ENCODE measurements at places on chromosomes 3 and 15.

GRCh38 chr15:80208758-80209734, 43.0 kb downstream of the CTXND1 start:
- no peak for DNase-seq

GRCh38 chr15:98620020-98620419, 28.3 kb upstream of the IGF1R start:
- no peak for DNase-seq

DNA sequence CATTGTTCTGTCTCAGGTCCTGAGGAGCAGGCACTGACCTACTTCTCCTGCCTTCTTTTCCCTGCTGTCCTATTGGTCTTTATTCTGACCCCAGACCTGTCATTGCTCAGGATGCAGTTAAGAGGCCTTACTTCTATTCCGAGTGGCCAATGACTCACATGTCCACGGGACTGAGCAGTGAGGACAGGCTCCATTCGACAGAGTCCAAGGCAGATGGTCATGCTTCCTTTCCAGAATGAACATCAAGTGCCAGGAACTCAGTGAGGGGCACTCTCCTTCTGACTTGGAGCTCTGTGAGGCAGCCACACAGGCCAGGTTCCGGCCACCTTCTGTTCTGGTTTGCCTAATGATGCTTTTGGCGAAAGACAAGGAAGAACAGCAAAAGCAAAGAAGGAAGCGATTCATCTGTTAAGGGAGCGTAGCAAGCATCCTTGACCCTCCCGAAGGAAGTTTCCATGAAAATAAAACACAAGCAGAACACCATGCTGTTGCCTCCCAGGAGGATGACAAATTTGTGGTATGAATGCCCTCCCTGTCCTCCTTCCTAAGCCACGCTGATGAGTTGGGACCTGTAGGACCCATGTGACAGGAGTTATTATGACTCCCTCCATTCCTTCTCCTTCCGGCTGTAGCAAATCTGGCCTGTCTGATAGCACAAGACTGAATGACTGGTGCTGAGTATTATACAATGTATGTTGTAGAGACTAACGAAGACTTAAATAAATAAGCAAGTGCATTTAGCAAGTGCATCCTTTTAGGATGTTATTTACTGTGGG, 14.4 kb upstream of the TPRG1 start:
- DNase-seq: no peak

- no peak for DNase-seq
Measured at GRCh38 chr3:99951701-99952100, 134.0 kb downstream of the CMSS1 start.

- DNase-seq: no peak
Measured at GRCh38 chr15:73948396-73948795, 22.1 kb downstream of the LOXL1 start.

DNA sequence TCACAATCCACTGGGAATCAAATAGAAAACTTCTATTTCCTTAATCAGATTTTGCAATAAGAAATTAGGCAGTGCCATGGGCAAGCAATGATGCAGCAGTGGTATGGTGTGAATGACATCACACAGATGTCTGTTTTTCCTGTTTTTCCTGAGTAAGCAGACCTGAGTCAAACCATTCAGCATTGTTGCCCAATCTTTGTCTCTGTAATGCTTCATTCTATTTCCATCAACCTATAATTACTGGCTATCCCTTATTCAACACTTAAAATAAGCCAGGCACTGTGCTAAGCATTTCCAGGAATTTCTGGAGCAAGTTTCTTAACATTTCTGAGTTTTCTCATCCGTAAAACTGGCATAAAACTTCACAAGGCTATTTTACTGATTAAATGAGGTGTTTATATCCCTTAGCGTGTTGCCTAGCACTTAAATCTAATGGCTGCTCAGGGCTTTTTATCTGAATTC, 11.3 kb upstream of the OXSR1 start:
- DNase-seq: no peak

DNA sequence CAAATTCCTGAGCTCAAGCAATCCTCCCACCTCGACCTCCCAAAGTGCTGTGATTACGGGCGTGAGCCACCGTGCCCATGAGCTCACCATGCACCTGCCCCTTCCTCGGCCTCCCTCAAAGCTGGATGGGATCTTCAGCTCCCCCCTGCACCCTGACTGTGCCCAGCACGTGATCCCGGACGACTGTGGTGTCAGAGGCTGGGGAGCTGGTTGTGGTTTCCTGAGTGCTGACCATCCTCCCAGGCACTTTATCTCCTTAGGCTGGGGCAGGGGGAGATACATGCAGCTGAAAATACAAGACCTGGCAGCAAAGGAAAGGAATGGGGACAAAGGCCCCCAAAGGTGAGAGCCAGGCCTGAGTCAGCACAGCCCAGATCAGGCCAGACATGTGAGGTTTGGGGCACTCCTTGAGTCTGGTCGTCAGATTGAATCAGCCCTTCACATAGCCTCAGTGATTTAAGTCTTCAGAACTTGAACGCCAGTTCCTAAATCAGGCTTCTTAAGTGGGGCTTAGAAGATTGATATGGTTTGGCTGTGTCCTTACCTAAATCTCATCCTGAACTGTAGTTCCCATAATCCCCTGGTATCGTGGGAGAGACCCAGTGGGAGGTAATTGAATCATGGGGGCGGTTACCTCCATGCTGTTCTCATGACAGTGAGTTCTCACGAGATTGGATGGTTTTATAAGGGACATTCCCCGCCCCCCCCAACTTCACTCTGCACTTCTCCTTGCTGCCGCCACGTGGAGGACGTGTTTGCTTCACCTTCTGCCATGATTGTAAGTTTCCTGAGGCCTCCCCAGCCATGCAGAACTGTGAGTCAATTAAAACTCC, 35.8 kb downstream of the PRKCD start:
- no peak for DNase-seq

DNA sequence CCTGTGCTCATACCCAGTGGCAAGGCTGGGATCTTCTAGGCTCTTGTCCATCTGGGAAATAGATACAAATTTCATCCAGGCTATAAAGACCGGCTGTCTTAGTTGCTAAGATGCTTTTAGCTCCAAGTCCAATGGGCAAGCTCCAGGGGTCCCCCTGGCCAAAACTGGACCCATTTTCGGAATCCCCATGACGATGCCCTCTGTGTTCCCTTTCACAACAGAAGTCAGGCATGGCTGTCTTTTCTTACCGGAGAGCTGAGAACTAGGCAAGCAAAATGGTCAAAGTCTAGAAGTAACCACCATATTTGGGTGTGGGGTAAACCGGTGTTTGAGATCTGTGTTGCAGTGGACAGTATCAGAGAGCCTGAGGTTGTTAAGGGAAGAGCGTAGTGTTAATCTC, 1.0 kb downstream of the GLYCTK start:
- DNase-seq: no peak

GRCh38 chr15:73989001-73989798, 2.9 kb downstream of the STOML1 start:
- DNase-seq: no peak

DNA sequence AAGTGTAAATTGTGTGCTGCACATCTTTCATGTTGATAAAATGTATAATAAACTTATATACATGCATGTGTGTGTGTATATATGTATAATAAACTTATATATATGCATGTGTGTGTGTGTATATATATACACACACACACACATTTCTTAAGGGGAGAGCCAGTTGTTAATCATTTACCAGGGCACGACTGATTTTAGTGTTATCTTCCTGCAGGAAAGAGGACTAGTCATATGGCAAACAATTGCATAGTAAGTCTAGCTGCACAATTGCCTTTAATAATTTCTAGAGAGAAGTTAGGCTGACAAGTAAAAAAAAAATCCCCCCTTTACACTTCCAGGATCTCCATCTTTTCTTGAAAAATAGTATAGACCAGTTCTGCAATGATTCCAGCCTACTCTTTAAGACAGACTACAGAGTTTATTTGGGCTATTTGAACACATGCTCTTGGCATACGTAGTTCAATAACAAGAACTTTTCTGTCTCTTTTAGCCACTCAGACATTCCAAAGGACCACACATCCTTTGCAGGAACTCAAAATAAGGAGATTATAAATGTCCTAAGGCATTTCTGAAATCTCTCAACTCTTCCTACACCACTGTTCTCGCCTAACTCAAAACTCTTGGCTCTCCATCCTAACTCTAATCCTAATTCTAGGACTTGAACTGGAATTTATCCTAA, 163.6 kb upstream of the SETMAR start:
- DNase-seq: no peak

- DNase-seq: no peak
Measured at GRCh38 chr3:127233371-127233770, 40.4 kb downstream of the PRR23E start.

DNA sequence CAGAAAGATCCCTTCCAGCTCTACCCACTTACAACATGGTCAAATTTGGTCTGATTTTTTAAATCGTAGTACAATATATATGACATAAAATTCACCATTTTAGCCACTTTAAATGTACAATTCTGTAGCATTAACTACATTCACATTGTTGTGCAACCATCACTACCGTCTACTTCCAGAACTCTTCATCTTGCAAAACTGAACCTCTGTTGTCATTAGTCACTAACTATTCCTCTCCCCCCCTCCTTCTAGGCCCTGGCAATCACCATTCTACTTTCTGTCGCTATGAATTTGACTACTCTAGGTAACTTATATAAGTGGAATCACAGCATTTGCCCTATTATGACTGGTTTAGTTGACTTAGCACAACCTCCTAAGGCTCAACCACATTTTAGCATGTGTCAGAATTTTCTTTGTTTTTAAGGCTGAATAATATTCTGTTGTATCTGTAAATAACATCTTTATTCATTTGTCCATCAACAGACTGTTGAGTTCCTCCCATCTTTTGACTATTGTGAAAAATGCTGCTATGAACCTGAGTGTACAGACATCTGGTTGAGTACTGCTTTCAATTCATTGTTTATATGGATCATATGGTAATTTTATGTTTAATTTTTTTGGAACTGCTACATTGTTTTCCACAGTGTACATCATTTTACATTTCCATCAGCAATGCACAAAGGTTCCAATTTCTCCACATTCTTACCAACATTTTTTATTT, 35.5 kb upstream of the CCR2 start:
- no peak for DNase-seq

GRCh38 chr3:119352863-119353527, 58.8 kb downstream of the ARHGAP31 start:
- no peak for DNase-seq

GRCh38 chr15:44157679-44158078, 37.4 kb downstream of the FRMD5 start:
- DNase-seq: no peak

DNA sequence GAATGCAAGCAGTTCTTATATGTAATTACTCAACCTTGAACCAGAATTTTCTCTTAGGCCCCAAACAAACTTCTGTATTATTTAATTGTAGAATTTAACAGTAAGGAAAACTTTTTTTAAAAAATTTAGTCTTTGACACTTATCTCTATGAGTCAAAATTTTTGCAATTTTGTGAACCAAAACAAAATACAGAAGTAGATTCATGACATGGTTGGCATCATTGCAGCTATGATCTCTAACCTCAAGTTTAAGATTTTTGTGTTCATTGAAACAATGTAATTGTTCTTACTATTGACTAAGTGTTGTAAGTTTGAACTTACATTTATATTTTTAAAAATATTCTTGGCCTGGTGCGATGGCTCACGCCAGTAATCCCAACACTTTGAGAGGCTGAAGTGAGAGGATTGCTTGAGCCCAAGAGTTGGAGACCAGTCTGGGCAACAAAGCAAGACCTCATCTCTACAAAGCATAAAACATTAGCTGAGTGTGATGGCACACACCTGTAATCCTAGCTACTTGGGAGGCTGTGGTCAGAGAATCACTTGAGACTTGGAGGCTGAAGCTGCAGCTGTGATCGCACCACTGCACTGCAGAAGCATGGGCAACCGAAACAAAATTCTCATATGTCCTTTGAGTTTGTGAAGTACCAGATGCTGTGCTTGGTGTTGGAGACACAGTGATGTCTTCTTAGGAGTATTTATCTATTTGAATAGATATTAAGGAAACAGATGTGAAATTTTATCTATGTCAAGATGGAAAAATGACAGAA, 39.7 kb downstream of the STT3B start:
- DNase-seq: no peak

DNA sequence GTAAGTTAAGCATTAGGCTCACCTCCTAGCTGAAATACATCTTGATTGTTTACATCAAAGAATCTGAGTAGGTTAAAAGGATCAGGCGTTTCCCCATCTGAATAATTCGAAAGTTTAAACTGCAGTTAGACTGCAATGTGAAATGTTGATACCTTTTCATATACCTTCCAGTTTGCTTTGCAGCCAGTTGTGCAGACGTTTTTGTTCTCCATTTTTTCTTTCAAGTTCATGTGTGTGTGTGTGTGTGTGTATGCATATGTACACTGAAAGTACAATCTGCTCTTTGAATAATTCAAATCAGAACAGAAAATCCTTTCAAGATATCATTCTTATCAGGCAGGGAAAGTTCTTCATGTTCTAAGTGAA, 2.9 kb downstream of the ITPR1 start:
- DNase-seq: no peak

GRCh38 chr3:33186524-33187367, 31.9 kb downstream of the SUSD5 start:
- DNase-seq: no peak

- DNase-seq: no peak
Measured at GRCh38 chr15:82111918-82112317, 66.1 kb upstream of the MEX3B start.

GRCh38 chr3:104564045-104564643, 802.6 kb upstream of the ALCAM start:
- no peak for DNase-seq

DNA sequence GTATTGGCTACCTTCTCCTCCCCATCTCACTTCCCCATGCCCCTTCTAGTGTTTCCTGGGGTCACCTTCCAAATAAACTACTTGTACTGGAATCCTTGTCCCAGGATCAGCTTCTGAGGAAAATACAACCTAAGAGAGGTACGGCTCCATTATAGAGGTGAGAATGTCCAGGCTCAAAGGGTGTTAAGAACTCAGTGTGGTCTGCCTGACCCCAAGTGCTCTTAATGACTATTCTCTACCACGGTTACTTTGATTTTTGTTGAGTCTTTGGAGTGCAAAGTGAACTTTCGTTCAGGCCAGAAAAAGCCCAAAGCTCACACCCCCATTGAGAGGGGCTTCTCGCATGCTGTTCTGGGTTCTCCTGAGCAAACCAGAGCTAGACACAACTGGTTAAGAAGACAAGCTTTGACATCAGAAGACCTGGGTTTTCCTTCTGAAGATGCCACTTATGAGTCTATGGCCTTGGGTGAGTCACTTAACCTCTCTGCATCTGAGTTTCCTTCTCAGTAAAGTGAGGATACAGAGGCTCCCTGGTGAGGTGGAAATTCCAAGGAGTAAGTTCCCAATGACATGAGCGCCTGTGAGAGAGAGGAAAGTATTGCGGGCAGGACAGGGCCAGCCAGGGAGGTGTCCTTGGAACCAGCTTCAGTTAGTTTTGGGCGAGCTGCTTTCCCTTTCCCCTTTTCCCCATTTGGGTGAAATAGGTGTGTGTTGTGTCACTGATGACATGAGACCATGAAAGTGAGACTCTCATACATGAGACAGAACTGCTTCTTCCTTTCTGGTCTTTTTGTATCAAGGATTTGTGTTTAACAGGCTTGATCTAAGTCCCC, 475.0 kb upstream of the PROK2 start:
- DNase-seq: no peak
